ENCODE measurements at places on chromosomes 5 and 9. TPM values are rescaled to one million over a fixed set of nuclear protein-coding genes. Genes with fewer than 3 reads are reported as not detected.

FAXDC2 gene
- 4.2 TPM for total RNA-seq

RNF224 gene
- total RNA-seq = not detected

GRCh38 chr5:77908787-77909186 lies 132.6 kb upstream of the TBCA start:
- DNase-seq = no peak
- no peaks in the 10 kb centered on the region for H3K36me3 ChIP-seq
- H3K27ac ChIP-seq = no peak overlapping the region
- peaks cover 14% of the 10 kb centered on the region for H3K27me3 ChIP-seq
- H3K4me3 ChIP-seq = no peak overlapping the region

DNA sequence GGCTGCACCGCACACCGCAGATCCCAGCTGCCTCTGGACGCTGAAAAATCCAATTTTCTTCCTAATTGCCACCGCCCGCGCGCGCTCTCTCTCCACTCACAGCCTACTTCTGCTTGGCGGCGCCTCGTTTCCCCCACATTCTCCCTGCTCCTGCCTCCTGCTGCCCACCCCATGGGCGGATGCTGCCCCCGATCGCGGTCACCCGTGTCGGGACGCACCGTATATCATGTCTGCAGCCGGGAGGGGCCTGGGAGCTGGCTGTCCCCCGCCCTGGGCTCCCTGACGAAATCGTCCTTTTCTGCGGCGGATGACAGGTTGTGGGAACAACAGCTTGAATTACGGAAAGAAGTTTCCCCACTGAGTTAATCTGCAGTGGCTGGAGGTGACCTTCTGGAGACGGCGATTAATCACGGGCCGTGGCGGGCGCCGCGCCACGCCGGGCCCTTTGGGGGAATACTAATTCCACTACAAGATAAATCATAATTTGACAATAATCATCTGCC lies 36.3 kb upstream of the PSD2 start:
- peaks cover 59% of the 10 kb centered on the region for H3K27me3 ChIP-seq
- no peak for DNase-seq
- H3K27ac ChIP-seq = no peak overlapping the region
- no peaks in the 10 kb centered on the region for H3K4me1 ChIP-seq
- no peaks in the 10 kb centered on the region for H3K36me3 ChIP-seq

GRCh38 chr9:121322037-121322736 lies 47.9 kb downstream of the STOM start:
- DNase-seq = peak; percentile 98
- H3K4me3 ChIP-seq = no peak overlapping the region
- no peaks in the 10 kb centered on the region for H3K27me3 ChIP-seq
- peaks cover 15% of the 10 kb centered on the region for H3K4me1 ChIP-seq

- no peak overlapping the region for H3K4me3 ChIP-seq
- H3K27ac ChIP-seq = no peak overlapping the region
- H3K27me3 ChIP-seq = no peaks in the 10 kb centered on the region
- peak; percentile 49 for DNase-seq
- peaks cover 5% of the 10 kb centered on the region for H3K4me1 ChIP-seq
Measured at GRCh38 chr9:134689321-134690181, 47.9 kb downstream of the COL5A1 start.

SEMA6A gene
- total RNA-seq = 0.36 TPM

GRCh38 chr5:126917918-126918614 lies 112.3 kb downstream of the MARCHF3 start:
- no peak overlapping the region for H3K4me3 ChIP-seq
- H3K4me1 ChIP-seq = peaks cover 2% of the 10 kb centered on the region
- H3K27ac ChIP-seq = no peak overlapping the region
- no peaks in the 10 kb centered on the region for H3K27me3 ChIP-seq
- no peaks in the 10 kb centered on the region for H3K36me3 ChIP-seq

ZFP2 gene
- 0.56 TPM for total RNA-seq

GRCh38 chr9:6414247-6414641 lies 1.2 kb downstream of the UHRF2 start:
- no peaks in the 10 kb centered on the region for H3K27me3 ChIP-seq
- peak; percentile 50 for DNase-seq
- peaks cover 8% of the 10 kb centered on the region for H3K4me1 ChIP-seq
- peak overlapping the region; percentile 83 for H3K4me3 ChIP-seq
- peaks cover 2% of the 10 kb centered on the region for H3K36me3 ChIP-seq

HMCN2 gene
- total RNA-seq = not detected

RORB gene
- under 0.01 TPM for total RNA-seq

- no peak for DNase-seq
- no peaks in the 10 kb centered on the region for H3K27me3 ChIP-seq
- H3K4me3 ChIP-seq = peak overlapping the region; percentile 30
- peak overlapping the region; percentile 28 for H3K27ac ChIP-seq
- no peaks in the 10 kb centered on the region for H3K4me1 ChIP-seq
Measured at GRCh38 chr5:147382776-147383175, 127.1 kb downstream of the DPYSL3 start.

PCDHB13 gene
- 0.18 TPM for total RNA-seq

DNA sequence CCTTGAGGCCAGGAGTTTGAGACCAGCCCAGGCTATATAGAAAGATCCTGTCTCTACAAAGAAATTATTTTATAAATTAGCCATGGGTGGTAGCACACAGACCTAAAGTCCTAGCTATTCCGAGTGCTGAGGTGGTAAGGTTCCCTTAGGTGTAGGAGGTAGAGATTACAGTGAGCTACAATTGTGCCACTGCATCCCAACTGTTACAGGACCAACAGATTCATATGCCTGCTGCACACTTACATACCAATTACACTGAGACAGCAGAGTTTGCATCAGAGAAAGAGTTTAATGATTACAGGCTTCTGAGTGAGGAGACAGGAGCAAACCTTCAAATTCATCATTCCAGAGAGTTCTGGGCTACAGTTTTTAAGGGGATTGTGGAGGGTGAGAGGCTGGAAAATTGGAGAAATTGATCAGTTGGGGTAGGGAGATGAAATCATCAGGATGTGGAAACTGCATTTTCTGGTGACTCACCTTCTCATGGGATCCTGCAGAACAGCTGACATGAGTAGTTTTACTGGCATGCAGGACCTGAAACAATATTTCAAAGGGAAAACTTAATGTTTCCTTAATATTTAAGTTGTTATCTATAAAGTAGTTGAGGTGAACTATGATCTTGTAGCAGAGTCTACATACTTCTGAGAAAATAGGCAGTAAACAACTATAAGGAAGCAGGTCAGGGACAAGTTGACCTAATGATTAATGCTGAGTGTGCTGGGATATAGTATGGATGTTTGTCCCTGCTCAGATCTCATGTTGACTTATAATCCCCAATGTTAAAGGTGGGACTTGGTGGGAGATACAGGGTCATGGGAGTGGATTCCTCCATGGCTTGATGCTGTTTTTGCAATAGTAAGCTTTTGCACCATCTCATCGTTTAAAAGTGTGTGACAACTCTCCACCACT lies 54.7 kb downstream of the ANXA2R start:
- H3K27ac ChIP-seq = peak overlapping the region; percentile 48
- no peaks in the 10 kb centered on the region for H3K36me3 ChIP-seq
- no peaks in the 10 kb centered on the region for H3K27me3 ChIP-seq
- peaks cover 5% of the 10 kb centered on the region for H3K4me1 ChIP-seq
- peak; percentile 88 for DNase-seq

DNA sequence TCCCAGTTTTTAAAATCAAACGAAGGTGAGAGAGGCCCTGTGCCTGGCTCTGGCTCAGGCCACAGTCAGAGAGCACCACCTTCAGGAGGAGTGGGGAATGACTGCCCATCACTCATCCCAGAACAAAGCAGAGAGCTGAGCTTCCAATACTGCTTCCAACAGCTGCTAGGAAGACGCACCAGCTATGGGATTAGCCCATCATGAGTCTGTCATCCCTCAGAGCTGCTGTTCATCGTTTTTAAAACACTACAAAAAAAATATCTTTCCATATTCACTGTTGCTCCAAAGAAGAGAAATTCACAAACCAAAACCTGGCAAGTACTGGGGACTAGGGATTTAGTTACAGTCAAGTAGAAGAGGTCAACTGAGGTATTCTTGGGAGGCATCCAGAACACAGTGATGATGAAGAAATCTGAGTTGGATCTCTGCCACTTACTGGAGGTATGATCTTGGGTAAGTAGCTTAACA lies 102.4 kb downstream of the CDK5RAP2 start:
- peaks cover 9% of the 10 kb centered on the region for H3K4me1 ChIP-seq
- no peaks in the 10 kb centered on the region for H3K27me3 ChIP-seq
- DNase-seq = peak; percentile 90
- H3K4me3 ChIP-seq = no peak overlapping the region
- H3K27ac ChIP-seq = no peak overlapping the region
- H3K36me3 ChIP-seq = peaks cover 1% of the 10 kb centered on the region

GRCh38 chr9:89467278-89467625 lies 30.7 kb downstream of the SEMA4D start:
- no peak overlapping the region for H3K4me3 ChIP-seq
- H3K27me3 ChIP-seq = no peaks in the 10 kb centered on the region

- H3K4me3 ChIP-seq = no peak overlapping the region
- no peak overlapping the region for H3K27ac ChIP-seq
- no peak for DNase-seq
- H3K36me3 ChIP-seq = no peaks in the 10 kb centered on the region
- H3K4me1 ChIP-seq = no peaks in the 10 kb centered on the region
- H3K27me3 ChIP-seq = no peaks in the 10 kb centered on the region
Measured at GRCh38 chr5:152404494-152404893, 585 bp downstream of the NMUR2 start.

ZNF483 gene
- total RNA-seq = 1.4 TPM

SLC25A2 gene
- total RNA-seq = 0.28 TPM

INSL4 gene
- total RNA-seq = not detected

DNA sequence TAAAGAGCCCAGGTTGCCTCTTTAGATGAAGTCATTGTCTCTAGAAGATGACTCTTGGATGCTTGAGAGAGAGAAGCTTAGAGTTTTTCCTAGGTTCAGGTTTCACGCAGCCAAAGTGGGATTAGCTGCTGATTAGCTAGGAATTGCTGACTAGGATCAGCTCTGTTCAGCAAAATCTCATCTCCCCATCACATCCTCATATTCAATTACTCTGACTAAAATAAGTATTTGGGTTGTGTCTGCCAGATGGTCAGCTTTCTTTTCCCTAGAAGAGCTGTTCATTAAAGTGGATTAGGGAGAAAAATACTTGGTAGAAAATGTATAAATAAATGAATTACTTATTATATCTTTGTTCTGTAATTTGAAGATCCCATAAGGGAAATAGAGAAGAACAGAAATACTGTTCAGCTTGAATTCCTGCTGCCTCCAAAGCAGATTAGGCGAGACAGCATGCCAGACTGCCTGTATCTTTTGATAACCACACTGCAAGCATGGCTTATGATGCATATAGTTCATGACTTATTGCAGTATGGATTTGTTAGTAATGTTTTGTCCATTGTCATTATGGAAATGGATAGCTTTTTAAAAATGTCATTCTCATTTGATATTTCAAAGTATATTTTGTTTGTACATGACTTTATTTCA lies 184.8 kb upstream of the CD180 start:
- no peaks in the 10 kb centered on the region for H3K4me1 ChIP-seq
- no peak overlapping the region for H3K27ac ChIP-seq
- H3K36me3 ChIP-seq = no peaks in the 10 kb centered on the region
- DNase-seq = no peak
- no peak overlapping the region for H3K4me3 ChIP-seq

DNA sequence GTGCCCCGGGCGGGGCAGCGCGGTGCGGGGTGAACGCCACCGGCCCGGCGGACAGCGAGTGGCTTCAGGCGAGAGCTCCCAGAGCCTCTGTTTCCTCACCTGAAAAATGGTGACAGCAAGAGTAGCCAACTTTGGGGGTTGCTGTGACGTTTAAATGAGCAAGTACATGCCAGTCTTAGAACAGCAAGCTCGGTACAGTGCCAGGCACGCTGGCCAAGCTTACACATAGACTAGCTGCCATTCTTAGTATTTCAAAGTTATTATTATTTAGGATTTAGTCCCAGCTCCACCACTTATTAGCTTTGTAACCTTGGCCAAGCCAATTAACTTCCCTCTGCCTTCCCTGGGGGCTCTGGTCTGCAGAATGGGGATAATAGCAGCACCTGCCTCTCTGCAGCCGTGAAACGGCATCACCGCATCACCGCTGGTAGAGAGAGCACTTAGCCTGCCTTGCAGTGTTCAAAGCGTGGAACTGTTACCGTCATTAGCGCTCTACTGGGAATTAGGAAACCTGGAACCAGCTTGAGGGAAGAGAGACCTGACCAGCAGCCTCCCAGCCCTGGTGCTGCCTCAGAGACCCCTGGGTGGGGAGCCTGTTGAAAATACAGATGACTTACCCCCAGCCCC lies at the start of gene C9orf50:
TSS of gene C9orf50 (minus strand) at position 433 of the 627 bp plus-strand sequence. CDS start 527 bp downstream, outside the sequence.
- H3K27ac ChIP-seq = peak within 1 kb of the TSS; percentile 22
- H3K4me3 ChIP-seq = peak within 1 kb of the TSS; percentile 51
- no peaks in the 10 kb centered on the region for H3K36me3 ChIP-seq
- DNase-seq = no peak

- DNase-seq = no peak
- no peaks in the 10 kb centered on the region for H3K4me1 ChIP-seq
Measured at GRCh38 chr5:176697934-176698538, 50.8 kb downstream of the TSPAN17 start.

- no peak overlapping the region for H3K4me3 ChIP-seq
- no peak for DNase-seq
- no peak overlapping the region for H3K27ac ChIP-seq
- no peaks in the 10 kb centered on the region for H3K27me3 ChIP-seq
- H3K36me3 ChIP-seq = peaks cover 28% of the 10 kb centered on the region
- H3K4me1 ChIP-seq = peaks cover 33% of the 10 kb centered on the region
Measured at GRCh38 chr5:1519631-1520210, 4.0 kb downstream of the LPCAT1 start.

CSF2 gene
- not detected for total RNA-seq

DNA sequence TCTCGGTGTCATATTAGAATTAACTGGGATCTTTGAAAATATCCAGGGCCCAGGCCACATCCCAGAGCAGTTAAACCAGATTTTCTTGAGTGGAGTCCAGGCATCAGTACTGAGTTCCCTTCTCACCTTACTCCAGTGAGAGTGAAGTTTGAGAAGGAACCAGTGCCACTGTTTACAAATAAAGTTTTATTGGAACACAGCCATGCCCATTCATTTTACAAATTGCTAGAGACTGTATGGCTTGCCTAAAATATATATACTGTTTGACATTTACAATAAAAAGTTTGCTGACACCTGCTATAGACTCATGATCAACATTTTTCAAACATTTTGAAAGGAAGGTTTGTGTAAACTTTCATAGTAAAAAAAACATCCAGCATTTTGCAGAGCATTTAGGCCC lies 63.7 kb upstream of the DMRT3 start:
- H3K4me3 ChIP-seq = no peak overlapping the region
- no peaks in the 10 kb centered on the region for H3K4me1 ChIP-seq
- H3K36me3 ChIP-seq = no peaks in the 10 kb centered on the region
- no peak for DNase-seq
- H3K27me3 ChIP-seq = peaks cover 5% of the 10 kb centered on the region

DNA sequence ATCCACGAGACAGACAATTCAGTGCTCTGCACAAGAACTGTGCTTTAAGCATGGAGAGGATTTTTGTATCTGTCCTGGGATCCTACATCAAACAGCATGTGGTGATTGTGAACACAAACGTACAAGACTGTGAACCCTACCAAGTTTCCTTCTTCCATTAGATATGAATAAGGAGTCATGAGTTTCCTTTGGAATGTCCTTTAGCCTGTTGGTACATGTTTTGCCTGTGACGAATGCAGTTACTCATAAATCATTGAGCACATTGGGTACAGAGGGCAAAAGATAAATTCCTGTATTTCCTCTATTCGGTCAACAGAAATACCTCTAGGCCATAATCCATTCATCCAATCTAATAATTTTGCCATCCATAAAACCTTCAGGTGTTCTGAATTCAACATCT lies 61.5 kb downstream of the FXN start:
- no peaks in the 10 kb centered on the region for H3K36me3 ChIP-seq
- H3K4me1 ChIP-seq = peaks cover 6% of the 10 kb centered on the region
- H3K27me3 ChIP-seq = no peaks in the 10 kb centered on the region
